ENCODE measurements at places on chromosomes 13 and 19.

- no peak for DNase-seq
These were observed 22.7 kb downstream of the SLC25A15 start for GRCh38 chr13:40812102-40812501.

DNA sequence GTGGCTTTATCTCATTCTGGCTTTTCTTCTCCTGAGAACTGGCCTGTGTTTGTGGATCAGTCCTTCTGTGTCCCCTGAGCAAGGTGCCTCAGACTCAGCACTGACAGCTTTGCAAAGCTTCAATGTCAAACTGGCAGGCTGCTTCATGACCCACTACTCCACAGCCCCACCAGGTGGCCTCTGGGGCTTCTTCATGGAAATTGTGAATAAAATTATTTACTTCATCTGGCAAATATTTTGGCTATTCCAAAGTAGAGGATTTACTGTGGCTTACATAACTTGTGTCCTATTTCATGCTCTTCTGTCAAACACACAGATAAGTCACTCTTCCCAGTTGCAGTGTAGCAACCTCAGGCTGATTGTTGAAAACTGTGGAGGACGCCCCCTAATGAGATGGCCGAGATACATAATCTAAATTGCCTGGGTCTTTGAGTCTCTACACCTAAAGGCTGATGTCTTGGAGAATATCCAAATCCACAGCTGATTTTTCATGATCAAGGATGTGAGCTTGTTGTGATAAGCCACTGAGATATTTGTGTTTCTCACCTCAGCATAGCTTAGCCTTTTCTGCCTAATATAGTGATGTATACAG is 721.9 kb upstream of the SLC10A2 start:
- no peak for DNase-seq

DNA sequence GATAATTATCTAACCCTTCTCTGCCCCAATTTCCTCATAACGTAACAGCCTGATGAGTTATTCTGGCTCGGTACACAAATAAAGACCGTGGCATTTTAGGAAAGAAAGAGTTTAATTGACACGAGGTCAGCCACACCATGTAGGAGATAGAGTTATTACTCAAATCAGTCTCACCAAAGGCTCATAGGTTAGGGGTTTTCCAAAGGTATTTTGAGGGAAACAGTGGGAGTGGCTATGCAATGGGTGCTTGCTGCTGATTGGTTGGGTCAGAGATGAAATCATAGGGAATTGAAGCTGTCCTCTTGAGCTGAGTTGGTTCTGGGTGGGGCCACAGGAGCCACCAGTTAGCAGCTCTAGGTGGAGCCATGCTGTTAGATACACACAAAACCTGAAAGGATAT is 137.5 kb downstream of the FREM2 start:
- DNase-seq, result peak; percentile 21

GRCh38 chr13:60351855-60352615 is 45.0 kb upstream of the TDRD3 start:
- no peak for DNase-seq

DNA sequence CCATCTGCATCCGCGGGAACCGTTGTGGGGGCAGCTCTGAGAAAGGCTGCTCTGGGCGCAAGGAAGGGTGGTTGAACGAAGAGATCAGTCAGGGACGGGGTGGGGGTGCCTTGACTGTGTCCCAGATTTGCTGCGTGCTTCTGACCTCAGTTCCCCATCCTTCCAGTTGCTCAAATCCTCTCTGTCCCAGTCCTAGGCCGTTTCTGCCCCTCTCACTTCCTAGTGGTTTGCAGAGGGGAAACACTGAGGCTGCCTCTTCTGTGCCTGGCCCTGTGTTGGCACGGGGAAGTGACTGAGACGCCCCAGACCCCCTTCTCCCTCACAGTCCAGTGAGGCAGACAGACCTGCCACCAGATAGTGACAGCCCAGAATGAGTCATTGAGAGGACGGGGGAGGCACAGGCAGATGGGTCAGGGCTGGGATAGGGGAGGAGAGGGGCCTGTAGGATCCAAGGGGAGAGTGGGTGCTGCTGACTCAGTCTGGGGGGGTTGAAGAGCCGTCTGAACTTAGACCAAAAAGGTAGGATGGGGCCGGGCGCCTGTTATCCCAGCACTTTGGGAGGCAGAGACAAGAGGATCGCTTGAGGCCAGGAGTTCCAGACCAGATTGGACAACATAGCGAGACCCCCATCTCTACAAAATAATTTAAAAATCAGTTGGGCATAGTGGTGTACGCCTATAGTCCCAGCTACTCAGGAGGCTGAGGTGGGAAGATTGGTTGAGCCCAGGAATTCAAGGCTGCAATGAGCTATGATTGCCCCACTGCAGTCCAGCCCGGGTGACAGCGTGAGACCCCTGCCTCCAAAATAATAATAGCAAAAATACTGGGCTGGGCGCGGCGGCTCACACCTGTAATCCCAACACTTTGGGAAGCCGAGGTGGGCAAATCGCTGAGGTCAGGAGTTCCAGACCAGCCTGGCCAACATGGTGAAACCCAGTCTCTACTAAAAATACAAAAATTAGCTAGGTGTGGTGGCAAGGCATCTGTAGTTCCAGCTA is 26.5 kb downstream of the NUMBL start:
- no peak for DNase-seq

DNA sequence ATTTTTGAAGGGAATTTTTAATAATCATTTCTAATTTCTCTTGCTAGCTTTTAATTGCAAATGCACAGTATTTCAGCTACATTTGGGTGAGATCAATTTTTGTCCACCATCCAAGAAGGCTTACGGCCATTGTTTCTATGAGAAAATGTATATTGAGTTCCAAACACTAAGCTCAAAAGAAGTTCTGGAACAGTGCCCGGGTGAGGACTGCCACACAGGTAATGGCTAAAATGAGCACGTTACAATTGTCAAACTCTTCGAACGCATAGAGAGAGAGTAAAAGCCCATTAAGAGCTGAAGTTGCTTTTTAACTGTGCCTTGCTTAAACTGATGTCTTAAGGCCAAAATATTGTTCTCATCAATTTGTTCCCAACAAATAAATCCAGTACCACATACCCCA is 755.0 kb downstream of the DIAPH3 start:
- DNase-seq, result no peak

- DNase-seq, result no peak
These were observed 805.6 kb upstream of the ARGLU1 start for GRCh38 chr13:107373551-107373950.

GRCh38 chr13:28534801-28535200 is 39.9 kb upstream of the FLT1 start:
- no peak for DNase-seq

DNA sequence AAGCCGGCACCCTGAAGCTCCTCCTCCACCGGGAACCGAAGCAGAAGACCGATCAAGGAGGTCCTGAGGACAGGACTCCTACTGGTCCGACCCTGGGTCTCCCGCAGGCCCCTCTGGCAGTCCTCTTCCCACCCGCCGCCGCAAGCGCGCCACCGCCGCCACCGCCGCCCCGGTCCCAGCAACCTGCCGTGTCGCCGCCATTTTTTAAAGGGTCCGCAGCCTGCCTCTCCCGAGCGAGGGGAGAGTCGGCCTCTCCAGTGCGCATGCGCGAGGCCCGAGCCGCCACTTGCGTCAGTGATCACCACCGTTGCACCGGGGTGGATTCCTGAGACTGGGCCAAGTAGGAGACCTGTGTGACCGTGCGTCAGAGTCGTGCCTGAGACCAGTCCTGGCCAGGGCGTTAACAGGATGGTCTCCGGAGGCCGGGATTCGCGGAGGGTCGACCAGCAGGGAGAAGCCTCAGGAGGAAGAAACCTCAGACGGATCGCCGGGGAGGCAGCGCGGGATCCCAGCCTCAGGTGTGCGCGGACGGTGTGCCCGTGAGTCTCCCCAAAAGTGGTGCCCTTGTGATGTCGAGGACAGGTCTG is 51.6 kb downstream of the ZNF146 start:
- DNase-seq, result no peak

DNA sequence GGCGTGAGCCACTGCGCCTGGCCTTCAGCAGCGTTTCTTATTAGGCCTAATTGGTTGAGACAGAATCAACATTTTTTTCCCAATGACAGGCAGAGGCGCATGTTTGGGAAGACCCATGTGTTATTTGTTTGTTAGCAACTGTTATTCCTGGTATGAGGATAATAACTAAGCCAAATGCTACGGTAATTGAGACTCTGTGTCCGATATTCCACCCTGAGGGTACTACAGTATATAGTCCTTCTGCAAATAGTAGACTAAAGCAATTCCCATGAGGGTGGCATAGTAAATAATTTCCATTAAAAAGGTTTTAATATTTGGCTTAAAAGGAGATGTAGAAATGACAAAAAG is 18.4 kb upstream of the CCL25 start:
- DNase-seq, result no peak

DNA sequence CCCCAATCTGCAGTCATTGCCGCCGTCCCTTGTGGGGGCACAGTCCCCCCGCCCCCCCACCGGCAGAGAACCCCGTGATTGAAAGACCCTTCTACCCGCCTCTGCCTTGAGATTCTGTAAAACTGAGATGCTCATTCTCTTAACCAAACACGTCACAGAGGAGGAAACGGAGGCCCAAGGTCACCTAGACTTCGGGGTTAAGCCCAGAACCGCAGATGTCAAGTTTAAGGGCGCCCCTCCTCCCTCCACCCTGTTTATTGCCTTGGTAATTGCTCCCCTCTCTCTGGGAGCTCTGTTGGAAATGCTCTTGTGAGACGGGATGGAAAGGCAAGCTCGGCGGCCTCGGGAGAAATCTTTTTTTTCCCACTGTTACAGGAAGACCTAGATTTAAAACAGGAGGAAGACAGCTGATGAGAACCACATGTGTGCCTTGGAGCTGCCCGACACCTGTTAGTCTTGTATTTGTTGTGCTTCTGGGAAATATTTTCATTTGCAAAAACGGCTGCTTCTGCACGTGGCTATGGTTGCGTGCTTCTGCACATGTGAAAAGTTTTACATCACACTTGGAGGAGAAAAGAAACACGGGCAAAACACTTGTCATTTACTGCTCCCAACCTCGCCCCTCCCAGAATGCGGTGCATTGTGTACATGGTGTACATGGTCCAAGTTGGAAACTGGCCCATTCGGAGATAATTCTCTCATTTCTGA is 1.1 kb upstream of the MED26 start:
- peak; percentile 36 for DNase-seq

- DNase-seq, result no peak
These were observed 1595.1 kb upstream of the MIR17HG start for GRCh38 chr13:89752394-89752793.

- no peak for DNase-seq
These were observed 907.9 kb downstream of the PCDH9 start for GRCh38 chr13:66322193-66322740.

DNA sequence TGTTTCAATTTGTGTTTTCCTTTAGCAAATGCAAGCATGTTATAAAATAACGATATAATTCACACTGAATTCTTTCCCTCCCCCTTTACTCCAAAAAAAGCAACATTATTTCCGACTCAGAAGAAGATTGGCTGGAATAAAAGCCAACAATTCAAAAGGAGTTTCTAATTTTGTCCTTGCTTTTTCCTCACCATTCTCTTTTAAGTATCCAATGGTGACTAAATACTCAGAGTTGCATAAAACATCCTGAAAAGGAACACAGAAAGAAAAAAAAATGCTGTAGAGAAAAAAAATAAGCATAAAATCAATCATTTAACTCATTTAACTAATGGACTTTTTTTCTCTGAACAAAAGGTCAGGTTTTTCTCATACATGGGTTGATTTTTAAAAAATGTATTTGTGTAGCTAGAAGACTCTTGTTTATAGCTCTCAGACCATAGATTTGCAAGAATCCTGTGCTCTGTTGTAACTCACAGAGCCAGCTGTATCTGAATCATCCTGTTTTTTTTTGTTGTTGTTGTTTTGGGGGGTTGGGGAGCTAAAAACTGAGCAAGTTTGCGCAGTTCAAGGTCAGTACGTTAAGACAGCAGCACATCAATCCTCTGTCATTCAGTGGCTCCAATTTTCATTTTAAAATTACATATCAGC is 108.1 kb downstream of the PCDH17 start:
- no peak for DNase-seq

- no peak for DNase-seq
These were observed 28.5 kb downstream of the FBN3 start for GRCh38 chr19:8120636-8121480.

DNA sequence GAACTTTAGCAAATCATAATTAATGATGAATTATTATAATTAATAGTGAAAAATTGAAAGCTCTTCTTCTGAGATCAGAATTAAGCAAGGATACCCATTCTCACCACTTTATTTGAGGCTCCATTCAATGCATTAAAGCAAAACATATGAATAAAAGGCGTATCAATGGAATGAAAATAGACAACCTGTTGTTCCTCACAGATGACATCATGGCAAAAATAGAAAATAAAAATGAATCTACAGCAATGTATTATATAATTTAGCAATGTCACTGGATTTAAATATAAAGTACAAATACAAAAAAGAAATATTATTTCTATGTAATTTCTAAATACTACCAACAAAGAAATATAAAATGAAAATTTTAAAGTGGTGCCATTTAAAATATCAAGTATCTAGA is 11.1 kb upstream of the ZNF780A start:
- no peak for DNase-seq

DNA sequence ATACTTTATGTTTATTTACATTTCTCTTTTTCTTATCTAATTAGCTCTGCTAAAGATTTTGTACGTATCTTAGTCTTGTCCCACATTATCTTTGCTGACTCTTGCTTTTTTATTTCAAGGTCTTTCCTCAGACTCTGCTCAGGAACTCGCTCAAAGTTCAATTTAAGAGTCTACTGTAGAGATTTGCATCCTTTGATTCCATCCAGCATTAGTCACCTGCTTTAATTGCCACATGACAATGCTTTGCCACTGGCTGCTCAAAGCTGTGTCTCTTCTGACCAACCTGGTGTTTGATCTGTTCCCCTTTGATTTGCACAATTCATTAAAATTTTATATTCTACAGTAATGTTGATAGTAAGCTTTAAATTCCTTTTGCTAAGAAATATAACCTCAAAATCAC is 157.9 kb upstream of the FREM2 start:
- no peak for DNase-seq

GRCh38 chr19:8366961-8367326 is 3.0 kb downstream of the ANGPTL4 start:
- no peak for DNase-seq

- DNase-seq, result no peak
These were observed 51.1 kb downstream of the FNDC3A start for GRCh38 chr13:49026851-49027250.

GRCh38 chr19:33861950-33862349 is 65.3 kb downstream of the KCTD15 start:
- no peak for DNase-seq

- DNase-seq, result no peak
These were observed 152.5 kb downstream of the RNF17 start for GRCh38 chr13:24916464-24916863.
